ENCODE measurements at places on chromosomes 16 and 17.
A peak's percentile ranks its signal among the peaks of the same experiment; 100 is the strongest.

GRCh38 chr17:81741049-81741593 is 29.0 kb downstream of the SLC25A10 start:
- no peak for DNase-seq

- no peak for DNase-seq
Observed at GRCh38 chr16:88678224-88678979, 7.9 kb downstream of the SNAI3 start.

DNA sequence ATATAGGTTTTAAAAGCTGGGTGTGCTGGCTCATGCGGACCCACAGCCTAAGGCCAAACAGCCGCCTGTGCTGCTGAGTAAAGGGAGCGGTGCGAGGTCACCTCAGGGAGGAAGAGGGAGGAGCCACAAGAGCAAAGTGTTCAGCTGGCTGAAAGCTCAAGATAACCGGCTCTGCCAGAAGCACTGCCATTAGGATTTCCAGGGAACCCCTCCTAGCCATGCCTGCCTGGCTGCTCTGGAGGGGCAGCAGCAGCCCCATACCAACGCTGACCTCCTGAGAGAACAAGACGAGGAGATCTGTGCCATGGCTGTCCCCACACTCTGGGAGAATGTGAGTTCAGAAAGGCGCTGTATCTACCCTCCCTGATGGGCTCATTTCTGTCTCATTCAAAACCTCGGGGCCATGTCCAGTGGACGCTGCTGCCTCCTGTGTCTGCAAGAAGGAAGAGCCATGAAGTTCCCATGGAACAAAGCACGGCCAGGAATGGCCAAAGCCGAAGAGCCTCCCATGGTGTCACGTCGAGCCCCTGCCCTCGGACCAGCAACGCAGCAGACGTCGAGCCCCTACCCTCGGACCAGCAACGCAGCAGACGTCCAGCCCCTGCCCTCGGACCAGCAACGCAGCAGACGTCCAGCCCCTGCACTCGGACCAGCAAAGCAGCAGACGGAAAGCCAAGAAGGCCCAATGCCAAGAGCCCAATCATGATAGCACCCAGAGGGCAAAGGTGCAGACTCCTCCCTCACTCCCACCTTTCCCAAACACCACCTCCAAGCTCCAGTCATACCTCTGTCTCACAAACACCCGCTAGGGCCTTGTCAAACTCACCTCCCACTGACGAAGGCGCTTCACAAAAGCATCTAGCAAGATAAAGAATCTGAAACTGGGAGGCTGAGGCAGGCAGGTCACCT is 107.0 kb downstream of the ANKRD11 start:
- no peak for DNase-seq

DNA sequence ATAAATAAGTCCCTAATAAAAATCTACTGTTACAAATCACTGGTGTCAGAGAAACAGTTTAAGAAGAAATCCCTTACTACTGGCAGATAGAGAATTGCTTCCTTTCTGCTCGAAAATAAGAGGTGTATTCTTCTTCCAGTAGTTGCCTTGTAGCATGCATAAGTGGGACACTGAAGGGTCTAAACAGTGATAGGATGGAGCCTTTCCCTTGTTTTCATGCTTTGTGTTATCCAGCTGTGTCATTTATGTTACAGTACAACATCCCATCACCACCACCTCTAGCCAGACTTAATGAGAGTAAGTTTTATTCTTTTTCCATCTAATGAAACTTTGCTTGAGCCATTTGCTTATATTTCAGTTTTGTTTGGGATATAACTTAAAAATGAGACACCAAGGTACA is 54.3 kb downstream of the NLK start:
- DNase-seq, result no peak

GRCh38 chr17:49218941-49219913 is 8.7 kb downstream of the ABI3 start:
- no peak for DNase-seq

GRCh38 chr16:90077757-90078578 is 837 bp upstream of the PRDM7 start:
- DNase-seq, result peak; percentile 23

DNA sequence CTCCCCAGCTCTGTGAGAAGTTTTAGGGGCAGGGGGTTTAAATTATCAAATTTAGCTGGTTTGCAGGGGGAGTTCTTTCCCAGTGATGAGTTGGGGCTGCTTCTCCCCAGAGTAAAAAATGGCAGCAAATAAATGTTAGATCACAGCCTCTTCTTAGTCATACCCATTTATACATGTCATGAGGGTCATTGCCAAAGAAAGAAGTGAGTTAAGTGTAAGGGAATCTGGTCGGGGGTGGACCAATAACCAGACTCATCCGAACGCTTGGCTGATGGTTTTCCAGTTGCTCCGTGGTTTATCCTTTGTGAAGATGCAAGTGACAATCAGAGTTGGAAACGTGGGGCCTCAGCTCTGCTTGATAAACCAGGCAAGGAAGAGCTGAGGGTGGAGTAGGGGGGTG is 87.1 kb downstream of the PLXDC1 start:
- no peak for DNase-seq
